ENCODE measurements at places on chromosomes 5 and 9.

DNA sequence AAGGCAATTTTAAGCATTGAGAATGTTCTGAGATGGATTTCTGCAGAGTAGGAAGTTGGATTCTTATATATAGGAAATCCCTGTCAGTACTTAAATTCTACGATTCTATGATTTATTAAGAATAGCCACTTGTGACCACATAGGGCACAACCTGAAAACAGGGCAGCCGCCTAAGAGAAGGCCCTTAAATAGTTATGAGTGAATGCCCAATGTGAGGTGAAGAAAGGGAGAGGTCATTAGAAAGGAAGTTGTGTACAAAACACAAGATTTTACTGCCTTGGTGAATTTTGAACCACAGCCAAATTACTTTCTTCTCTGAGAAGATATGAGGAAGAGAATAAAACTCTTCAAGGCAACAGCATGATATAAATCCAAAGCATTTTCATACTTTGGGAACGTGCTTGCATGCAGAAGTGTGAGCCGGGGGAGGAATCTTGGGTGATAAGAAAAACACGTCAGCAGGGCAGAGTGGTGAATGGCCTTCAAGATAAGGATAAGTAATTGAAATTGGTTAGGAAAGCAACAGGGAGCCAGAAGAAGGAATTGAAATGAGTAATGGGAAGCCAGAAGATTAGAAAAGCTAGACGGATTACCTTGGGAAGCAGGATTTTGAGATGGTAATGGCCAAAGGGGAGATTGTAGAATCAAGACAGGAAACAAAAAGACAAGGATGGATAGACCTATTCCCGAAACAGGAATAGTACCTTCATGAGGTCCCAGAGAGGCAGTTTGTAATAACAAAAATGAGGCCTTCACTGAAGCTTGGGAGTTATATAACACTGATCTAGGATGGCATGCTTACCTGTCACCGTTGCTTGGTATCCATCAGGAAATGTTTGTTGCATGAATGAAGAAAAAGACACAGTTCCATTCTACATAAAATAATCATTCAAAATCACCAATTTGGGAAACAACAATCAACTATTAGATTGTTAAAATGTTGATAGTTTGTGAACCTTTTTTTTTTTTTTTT lies 244.3 kb downstream of the PDE4D start:
- DNase-seq: no peak

DNA sequence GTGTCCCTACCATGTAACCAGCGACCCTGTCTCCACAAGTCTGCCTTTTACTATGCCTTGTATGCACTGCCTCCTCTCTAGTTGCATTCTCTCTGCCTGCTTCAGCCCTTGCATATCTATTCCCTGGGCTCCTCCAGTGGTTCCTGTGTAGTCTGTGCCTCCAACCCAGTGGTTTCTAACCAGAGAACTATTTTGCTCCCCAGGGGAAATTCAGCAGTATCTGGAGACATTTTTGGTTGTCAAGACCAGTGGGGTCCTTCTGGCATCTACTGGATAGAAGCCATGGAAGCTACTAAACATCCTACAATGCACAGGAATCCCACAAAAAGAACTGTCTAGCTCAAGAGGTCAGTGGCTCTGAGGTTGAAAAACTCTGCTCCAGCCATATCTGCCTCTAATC lies 224.1 kb upstream of the RASEF start:
- no peak for DNase-seq

- DNase-seq: no peak
Measured at GRCh38 chr5:88860501-88860900, 22.5 kb downstream of the MEF2C start.

GRCh38 chr5:93596676-93597490 lies 13.9 kb downstream of the NR2F1 start:
- DNase-seq: no peak

GRCh38 chr9:36165826-36166167 lies 3.4 kb upstream of the CCIN start:
- no peak for DNase-seq

GRCh38 chr9:34341659-34342295 lies 12.4 kb downstream of the NUDT2 start:
- no peak for DNase-seq

- DNase-seq: no peak
Measured at GRCh38 chr5:4243479-4244264, 648.0 kb downstream of the IRX1 start.

DNA sequence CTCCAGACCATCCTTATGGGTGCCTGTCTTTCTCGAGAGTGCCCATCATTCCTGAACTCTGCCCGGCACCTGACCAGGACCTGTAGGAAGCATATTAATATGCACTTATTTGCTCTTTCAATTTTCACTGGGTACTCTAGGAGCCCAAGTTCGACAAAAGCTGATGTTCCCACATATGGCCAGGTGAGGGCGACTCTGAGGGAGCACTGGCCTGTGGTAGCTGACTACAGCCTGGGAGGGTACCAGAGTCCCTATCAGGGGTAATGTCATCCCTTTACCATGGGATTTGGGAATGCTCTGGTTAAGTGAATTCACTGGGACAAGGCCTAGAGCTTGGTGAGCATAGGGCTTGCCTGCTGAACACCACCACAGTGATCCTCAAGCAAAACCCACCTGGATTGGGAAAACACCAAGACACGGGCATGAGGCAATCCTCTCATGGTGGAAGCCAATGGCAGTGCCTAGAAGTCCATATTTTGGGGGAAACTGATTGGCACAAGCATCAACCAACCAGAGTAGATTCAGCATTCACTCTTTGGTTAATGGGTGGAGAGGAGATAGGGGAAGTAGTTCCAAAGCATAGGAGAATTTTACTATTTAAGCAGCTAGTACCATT lies 112.2 kb downstream of the MTX3 start:
- DNase-seq: no peak

DNA sequence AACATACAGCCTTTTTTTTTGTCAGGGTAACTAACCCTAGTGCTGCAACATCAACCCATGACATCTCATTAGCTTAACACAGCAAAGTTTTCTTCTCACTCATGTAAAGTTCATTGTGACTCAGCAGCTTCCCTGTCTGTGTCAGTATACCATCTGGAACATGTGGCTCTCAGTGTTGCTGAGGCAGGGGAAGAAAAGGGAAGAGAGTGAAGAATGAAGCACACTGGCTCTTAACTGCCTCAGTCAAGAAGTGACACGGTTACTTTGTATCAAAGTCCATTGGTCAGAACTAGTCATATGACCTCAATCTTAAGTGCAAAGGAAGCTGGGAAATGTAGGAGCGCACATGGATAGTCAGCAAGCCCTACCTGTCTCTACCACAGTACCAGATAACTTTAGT lies 185.0 kb upstream of the ELL2 start:
- no peak for DNase-seq

- no peak for DNase-seq
Measured at GRCh38 chr5:74630453-74631066, 10.0 kb downstream of the ENC1 start.

DNA sequence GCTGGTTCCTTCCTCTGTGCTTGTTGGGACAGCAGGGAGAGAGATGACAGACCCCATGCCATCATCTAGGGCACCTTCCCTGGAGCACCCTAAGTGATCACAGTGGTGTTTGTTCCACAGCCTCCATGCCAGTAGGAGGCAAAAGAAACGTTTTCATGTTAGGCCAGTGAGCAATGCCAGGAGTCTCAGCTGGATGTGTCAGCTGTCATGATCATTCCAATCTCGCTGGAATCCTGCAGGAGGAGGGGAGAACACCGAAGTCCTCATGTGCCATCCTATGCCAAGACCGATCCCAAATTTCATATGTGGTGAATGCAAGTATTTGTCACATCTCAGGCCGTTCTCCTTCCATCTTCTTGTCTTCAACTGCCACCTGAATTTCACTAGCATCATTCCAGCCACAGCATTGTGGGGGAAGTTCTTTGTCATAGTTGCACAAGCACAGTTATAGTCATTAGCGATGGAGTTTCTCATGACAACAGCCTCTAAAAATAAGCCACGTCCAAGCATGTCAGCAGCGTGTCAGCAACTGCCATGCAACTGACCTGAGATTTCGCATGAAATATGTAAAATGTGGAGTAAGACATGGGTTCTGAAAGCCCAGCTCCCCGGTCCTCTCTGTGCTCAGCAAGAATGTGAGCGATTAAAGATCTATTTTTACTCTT lies 97.2 kb upstream of the DNAH5 start:
- DNase-seq: no peak

- no peak for DNase-seq
Measured at GRCh38 chr5:80406980-80407734, 707 bp upstream of the ZFYVE16 start.

DNA sequence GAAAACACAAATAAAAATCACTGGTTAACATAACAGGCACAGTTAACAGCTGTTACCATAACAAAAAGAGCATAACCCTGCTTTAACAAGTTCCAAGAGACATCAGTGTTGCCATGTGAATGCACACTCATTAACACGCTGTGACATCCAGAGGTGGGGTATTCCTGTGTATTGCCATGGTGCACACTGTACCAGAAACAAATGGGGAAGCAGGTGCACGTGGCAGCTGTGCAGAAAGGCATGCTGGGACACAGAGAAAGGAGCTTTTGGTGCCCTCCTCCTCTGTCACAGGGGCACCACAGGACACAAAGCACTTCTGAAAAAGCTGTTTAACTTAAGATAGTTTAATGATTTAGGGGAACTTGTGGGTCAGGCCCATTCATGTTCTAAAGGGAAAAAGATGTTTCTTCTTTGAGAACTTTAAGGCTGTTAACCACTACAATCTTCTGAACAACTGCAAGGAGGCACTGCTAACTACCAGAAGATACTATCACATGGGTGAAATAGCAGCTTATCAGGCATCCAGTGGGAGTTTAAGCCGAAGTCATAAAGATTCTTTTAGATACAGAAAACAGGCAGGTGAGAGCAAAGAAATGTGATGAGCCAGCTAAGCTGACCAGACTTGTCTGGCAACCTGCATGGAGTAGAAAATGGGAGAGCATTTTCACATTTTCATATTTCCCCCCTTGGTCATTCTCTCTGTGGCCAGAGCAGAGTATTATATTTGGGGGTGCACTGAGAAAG lies 56.4 kb upstream of the GOLPH3 start:
- DNase-seq: no peak

DNA sequence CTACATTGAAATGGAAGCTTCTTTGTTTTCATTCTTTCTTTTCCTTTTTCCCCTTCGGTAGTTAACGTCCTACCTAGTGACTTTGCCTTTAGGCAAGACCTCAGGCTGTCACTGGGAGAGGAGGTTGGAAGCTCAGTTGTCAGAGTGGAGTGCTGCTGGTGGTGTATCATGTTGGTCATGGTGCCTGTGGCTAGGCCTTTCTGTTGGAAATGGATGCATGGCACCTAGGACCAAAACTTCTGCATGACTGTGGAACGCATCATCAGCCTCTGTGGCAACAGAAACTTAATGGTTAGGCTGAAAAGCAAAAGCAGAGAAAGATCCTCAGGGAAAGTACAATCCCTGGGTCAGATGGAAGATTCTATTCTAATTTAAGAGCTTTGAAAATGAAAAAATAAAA lies 57.9 kb downstream of the OSTF1 start:
- no peak for DNase-seq

DNA sequence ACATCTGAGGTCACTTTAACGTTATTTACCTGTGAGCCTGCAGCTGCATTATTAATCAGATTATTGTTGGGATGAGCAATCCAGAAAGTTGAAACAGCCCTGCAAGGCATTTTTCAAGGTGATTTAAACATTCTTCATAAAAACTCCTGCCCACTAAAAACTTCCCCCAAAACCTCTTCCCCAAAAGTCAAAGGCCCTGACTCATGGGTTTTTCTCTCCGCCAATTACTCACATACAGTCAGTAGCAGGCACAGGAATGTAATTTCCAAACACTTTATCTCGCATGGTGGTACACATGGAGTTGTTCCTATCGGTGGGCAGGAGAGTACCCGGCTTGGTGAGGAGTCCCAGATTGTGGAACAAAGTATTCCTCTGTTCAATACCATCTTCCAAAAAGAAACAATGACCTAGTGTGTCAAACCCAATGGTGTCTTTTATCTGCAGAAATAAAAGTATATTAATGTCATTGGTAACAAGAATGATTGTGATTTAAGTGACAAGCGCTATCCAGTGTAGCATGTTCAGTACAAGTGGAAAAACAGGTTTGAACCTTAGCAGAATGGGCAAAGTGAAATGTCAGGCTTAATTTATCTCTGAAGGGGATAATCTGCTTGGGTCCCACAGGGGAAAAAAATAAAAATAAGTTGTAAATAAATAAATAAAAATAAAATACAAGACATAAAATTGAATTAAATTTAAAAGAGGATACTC lies 38.3 kb downstream of the CEMIP2 start:
- no peak for DNase-seq

- DNase-seq: no peak
Measured at GRCh38 chr5:122155546-122155945, 26.2 kb downstream of the ZNF474 start.

- DNase-seq: no peak
Measured at GRCh38 chr9:129851821-129852220, 16.6 kb downstream of the USP20 start.

All from activated CD4-positive, CD25-positive, alpha-beta regulatory T cell treated with anti-CD3 and anti-CD28 coated beads, Interleukin-2, amount 50 U/mL, for 16 hours (primary cell).